ENCODE measurements at places on chromosomes 13 and 19. TPM values are rescaled to one million over a fixed set of nuclear protein-coding genes. Genes with fewer than 3 reads are reported as not detected.
A peak's percentile ranks its signal among the peaks of the same experiment; 100 is the strongest.

DNA sequence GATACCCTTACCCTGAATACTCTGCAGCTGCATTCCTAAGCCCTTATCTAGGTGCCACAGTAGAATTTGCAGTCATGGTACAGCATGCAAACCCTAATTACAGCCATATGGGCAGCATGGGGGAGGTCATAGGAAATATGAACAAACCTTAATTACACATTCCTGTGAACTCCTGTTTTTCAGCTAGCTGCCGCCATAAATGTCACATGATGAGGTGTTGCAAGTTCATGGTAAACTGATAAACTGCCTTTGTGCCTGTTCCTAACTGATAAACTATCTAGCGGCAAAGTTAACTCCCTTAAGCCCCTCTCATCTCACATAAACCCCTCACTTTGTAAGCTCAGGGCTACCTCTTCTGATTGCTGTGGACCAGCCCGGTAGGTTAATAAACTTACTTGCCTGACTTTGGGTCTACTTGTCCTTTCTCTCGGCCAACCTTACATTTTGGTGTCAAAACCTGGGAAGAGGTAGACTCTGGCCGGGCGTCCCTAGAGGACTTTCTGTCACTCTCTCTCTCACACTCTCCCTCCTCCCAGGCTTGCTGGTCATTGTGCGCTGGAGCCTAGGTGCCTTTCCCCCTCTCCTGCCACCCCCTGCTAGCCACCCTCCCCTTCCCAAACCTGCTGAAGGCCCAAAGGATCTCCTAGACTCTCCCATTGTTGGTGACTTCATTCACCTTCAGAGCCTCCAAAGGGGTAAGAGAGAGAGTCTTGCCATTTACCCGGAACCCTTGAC lies 43.3 kb downstream of the ZNF93 start:
- no peak for DNase-seq

GRCh38 chr13:99626461-99627082 lies 125.3 kb downstream of the TM9SF2 start:
- DNase-seq, result no peak

GRCh38 chr13:75889427-75889826 lies 253.3 kb downstream of the LMO7 start:
- no peak for DNase-seq

DNA sequence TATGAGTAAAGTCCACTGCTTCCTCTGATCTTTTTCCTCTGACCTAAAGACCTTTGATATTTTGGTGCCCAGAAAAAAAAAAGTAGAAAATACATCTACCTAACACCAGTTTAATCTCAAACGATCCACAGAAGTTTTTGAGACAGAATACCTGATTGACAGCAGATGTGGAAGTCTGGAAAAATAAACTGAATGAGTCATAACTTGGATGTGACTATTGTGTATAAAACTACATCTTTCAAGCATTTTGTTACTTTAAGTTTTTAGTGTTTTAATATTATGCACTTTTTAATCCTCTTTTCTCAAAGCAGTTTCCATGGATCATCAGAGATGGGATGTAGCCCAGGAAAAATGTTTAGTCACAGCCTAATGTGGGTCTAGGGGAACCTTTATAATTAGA lies 216.1 kb downstream of the SLITRK1 start:
- no peak for DNase-seq

DNA sequence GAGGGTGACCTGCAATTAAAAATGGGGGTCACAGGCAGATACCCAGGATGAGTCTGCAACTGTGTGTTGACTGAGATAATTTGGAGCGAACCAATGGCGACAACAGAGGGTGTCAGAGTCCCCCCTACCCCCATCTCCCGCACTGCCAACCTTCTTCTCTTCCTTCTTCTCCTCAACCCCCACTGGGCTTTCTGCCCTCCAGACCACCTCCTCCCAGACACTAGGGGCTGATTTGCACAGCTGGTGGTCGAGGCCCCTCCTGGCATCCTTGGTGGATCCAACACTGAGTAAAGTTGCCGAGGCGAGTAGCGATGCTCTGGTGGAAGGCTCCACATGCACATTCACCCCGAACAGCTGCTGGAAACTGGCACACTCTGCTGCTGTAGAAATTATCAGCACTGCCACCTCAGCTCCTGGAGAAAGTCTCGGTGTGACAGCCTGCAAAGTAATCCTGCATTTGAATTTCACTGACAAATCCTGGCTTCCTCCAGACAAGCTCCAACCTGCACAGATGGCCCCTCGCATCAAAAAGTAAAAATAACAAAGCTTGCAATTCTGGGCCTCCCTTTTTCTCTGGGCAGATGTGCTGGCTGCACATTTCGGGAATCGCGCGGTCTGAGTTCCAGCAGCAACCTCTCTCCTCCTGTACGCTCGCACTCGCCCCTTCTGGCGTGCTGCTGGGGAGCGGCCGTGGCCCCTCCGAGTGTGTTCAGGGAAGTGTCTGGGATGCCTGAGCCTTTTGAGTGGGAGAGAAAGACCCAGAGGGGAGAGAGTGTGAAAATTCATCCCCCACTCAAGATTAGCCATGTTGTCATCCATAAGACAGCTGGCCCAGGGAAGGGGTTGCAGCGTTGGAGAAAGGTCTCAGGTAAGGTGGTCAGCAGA lies 28.5 kb downstream of the CCNE1 start:
- no peak for DNase-seq

DNA sequence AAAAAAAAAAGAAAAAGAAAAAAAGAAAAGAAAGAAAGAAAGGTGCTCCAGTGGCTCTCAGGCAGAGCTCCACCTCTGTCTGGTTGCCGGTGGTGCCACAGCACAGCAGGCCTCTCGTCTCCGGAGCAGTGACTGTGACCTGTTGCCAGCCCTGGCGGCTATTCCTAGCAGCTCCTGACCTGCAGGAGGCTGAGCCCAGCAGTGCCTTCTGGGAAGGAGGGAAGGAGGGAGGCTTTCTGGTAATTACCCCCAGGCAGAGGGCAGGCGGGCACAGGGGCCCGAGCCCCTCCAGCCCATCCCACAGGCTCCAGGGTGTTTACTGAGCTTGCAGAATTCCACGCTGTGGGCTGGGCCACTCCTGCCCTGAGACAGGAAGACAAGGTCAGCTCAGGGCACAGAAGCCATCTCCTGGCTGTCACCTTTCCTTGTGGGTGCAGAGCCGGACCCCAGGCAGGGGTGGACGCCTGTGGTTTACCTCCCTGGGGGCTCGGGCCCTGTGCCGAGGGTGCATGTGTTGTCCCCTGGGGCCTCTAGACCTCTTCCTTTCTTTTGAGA lies 77.9 kb downstream of the GNG7 start:
- peak; percentile 94 for DNase-seq

Gene FUT2
- 0.28 TPM for polyA plus RNA-seq

Gene CAMSAP3
- polyA plus RNA-seq, result 19.3 TPM

Gene GJA3
- 1.1 TPM for polyA plus RNA-seq

Gene ZNF649
- 4.9 TPM for polyA plus RNA-seq
